ENCODE measurements at places on chromosomes 1 and 21.

- no peak for DNase-seq
These were observed 16.7 kb upstream of the PADI1 start for GRCh38 chr1:17188217-17188616.

- DNase-seq: no peak
These were observed 45.0 kb upstream of the AIM2 start for GRCh38 chr1:159121526-159121925.

- no peak for DNase-seq
These were observed 22.8 kb downstream of the ATP1B1 start for GRCh38 chr1:169129109-169129784.

- DNase-seq: peak; percentile 80
These were observed 98.0 kb upstream of the DUSP10 start for GRCh38 chr1:221839782-221840395.

- no peak for DNase-seq
These were observed 26.0 kb downstream of the FMO3 start for GRCh38 chr1:171116676-171117075.

- no peak for DNase-seq
These were observed 46.5 kb upstream of the BEND5 start for GRCh38 chr1:48823168-48823567.

GRCh38 chr1:234971586-234972297, 156.9 kb downstream of the TOMM20 start:
- no peak for DNase-seq

- DNase-seq: no peak
These were observed 103.2 kb downstream of the SCCPDH start for GRCh38 chr1:246827396-246827795.

DNA sequence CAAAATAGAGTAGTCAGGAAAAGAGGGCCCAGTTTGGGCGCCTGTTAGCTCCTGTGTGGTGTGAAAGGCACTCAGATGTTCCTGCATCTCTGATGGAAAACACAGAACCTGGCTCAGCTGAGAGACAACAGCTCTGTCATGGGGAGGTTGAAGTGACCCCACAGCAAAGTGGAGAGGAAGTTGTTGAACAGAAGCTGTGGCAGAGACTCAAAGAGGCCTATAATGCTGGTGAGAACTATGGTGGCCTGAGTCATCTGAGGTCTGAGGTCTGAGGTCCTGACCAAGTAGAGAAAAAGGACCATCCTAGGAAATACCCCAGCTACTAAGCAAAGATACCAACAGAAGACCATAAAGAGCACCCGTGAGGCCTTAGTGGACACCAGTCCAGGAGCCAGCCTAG, 45.6 kb upstream of the JAK1 start:
- peak; percentile 79 for DNase-seq

DNA sequence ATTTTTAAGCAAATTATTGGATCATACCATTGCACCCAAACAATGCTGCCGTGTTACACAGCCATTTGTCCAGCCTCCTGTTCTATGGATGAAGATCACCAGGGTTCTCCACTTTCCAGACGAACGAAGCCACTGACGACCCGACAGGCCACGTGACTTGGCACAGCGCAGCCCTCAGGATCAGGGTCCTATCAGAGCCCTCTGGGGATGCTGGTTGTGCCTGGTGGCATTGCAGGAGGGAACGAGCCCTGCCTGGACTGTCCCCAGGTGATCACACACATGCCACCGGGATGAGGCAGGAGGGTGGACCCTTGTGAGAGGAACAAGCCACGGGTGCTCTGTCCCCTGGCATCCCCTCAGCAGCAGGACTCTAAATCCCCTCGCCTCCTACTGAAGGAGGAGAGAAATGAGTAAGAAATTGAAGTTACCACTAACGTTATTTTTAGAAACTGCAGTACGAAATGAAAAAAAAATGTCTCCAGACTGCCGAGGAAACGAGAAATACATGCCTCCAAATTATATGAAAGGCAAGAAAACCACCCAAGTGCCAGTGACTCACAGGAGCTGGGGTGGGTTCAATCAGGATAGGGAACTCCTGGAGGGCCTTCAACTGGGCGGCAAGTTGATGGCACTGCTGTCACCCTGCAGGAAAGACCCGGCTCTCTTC, 58.7 kb upstream of the PDE9A start:
- DNase-seq: peak; percentile 73

DNA sequence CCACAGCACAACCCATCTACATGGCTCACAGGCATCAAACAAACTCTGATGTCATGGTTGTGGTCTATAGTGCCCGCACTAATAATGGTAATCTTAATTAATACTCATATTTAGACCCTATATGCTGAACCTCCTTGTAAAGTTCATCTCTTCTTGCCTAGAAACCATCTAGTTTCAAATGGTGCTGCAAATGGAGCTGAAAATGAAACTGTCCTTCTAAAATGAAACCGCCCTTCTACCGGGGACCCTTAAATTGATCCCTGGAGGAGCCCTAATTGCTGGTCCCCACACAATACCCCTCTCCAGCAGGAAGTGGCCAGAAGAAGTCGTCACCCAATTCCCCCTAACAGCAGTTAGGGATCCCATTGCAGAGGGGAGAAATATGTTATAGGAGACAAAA, 612.6 kb downstream of the MRPL39 start:
- DNase-seq: no peak

GRCh38 chr1:23522244-23522982, 8.6 kb downstream of the E2F2 start:
- peak; percentile 93 for DNase-seq

DNA sequence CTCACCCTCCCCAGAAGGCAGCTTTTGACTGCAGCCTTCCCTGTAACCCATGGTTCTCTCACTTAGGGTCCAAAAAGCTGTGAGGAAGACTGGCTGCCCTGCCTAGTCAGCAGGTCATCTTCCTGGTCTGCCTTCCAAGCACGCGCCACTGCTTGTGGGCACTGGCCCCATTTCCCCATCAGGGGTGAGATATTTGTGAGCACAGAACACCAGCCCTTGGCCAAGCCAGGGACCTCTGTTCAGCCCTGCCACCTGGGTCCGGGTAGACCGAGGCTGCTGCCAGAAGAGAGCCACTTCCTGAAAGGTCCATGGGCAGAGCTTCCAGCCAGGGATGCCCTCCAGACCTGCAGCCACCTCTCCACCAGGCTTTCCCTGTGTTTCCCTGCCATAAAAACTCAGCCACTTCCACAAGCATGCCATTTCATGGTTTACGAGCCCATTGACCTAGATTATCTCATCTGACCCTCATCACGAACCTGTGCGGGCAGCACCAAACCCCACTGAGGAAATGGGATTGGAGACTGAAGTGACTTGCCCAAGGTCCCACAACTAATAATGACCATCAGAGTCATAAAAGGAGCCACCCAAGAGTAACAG, 40.5 kb downstream of the GLIS1 start:
- no peak for DNase-seq

DNA sequence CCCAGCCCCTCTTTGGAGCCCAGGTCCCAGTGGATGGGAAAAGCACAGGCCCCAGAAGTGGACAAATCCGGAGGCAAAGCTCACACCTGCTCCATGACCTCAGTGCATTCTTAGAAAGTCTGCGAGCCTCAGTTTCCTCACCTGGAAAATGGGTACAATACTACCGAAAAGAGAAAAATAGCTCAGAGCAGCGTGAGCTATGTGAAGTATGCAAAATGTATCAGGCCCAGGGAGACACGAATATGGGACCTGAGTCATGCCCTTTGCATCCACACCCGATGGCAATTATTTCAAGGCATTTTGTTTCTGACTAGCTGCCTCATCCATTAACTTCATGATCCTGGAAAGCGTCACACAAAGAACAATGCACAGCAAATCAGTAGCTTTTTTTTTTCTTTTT, 9.2 kb downstream of the ALDH4A1 start:
- DNase-seq: no peak

GRCh38 chr1:47996406-47997226, 569 bp downstream of the TRABD2B start:
- no peak for DNase-seq

- no peak for DNase-seq
These were observed 8.9 kb downstream of the SLC6A17 start for GRCh38 chr1:110159168-110159567.

DNA sequence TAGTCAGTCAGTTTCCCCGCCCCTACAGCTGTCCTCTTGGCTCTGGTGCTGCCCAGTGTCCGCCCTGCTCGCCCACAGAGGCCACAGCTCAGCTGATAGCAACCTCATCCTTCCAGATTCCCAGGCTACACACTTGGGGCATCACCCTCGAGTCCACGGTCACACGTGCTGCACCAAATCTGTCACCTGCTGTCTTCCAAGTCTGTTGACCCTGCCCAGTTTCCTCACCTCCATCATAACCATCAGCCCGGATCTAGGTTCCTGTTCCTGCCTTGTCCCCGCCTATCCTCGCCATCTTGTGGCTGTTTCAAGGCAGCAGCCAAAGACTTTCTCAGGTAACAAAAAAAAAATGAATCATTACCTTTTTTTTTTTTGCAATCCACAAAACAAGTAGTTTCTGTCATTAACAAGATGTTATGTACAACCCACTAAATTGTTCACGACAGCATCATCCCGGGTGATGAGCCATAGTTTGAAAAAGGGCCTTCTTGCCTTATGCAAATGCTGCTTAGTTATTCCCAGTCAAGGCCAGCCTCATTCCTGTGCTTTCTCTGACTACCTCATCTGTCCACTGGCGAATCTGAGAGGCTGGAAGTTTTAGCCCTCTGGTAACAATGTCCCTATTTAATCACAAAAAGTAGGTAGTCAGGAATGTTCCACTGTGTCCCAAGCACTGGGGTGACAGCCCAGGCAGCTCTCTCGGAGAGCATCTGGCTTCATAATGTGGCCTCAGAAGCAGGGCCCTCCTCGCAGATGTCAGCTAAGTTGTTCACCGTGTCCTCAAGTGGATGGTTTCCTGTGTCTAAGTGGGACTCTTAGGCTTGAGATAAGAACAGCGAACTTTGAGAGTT, 4.9 kb upstream of the MIIP start:
- no peak for DNase-seq

- DNase-seq: no peak
These were observed 21.3 kb upstream of the LDLRAP1 start for GRCh38 chr1:25522031-25522655.
